ENCODE measurements at places on chromosomes 2 and 18. TPM values are rescaled to one million over a fixed set of nuclear protein-coding genes. Genes with fewer than 3 reads are reported as not detected.

- no peak overlapping the region for H3K4me3 ChIP-seq
- no peaks in the 10 kb centered on the region for H3K36me3 ChIP-seq
Observed at GRCh38 chr2:15941481-15941850, 1.1 kb downstream of the MYCN start.

SNTG2 gene
- 1.8 TPM for total RNA-seq

CERKL gene
- total RNA-seq: 3.3 TPM

KLHL14 gene
- total RNA-seq: 2.2 TPM

PRKRA gene
- total RNA-seq: 68.5 TPM

DNA sequence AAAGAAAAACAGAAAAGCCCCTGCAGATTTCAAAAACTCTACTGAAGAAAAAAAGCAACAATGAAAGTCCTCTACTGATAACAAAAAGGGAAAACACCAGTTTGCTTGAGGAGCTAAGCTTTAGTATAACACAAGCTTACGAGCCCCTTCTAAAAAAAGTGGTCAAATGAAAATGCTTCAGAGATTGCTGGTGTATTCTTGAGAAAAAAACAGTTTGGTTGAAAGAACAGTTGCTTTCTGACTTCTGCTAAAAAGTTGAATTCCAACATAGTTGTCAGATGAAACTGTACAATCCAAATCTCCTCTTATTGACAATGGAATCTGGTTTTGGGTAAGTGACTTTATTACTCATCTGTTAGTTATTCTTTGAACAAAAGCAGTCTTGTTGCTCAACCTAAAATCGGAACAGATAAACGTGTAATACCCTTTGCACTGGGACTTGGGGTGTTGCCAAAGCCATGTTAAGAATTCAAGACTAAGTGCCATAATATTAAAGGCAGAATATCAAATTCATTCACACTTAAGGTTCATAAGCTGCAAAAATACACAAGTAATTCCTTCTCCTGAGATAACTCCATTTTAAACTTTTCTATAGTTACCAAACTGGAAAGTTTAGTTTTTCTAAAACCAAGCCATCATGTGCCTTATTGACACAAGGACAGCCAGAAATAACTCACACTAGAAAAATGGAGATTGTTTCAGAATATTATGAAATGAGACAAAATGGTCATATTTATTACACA is 45.3 kb upstream of the SPAG16 start:
- no peak for DNase-seq
- no peaks in the 10 kb centered on the region for H3K27me3 ChIP-seq
- no peaks in the 10 kb centered on the region for H3K36me3 ChIP-seq
- H3K4me3 ChIP-seq: no peak overlapping the region
- no peak overlapping the region for H3K27ac ChIP-seq

NDC80 gene
- total RNA-seq: 0.55 TPM
